Activated effector memory CD4-positive, alpha-beta T cell treated with Interleukin-2 at 50 U/mL for 16 hours (primary cell): ENCODE measurements at places on chromosomes 4 and X.

- peak; percentile 12 for DNase-seq
Measured at GRCh38 chrX:39773923-39774773, 323.6 kb downstream of the BCOR start.

GRCh38 chr4:119300101-119300978 lies 21.6 kb downstream of the FABP2 start:
- peak; percentile 87 for DNase-seq

DNA sequence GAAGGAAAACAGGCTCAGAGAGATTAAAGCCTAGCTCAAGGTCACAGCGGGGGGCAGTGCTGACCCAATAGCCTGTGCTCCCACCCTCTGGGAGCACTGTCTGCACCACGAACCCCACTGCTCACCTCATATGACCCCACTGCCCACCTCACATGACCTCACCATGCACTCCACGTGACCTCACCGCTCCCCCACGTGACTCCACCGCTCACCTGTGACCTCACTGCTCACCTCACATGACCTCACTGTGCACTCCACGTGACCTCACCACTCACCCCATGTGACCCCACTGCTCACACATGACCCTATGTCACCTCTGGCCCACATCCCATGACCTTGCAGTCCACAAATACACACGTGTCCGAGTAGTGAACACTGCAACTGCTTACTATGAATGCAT lies 55.4 kb downstream of the ACOX3 start:
- no peak for DNase-seq

DNA sequence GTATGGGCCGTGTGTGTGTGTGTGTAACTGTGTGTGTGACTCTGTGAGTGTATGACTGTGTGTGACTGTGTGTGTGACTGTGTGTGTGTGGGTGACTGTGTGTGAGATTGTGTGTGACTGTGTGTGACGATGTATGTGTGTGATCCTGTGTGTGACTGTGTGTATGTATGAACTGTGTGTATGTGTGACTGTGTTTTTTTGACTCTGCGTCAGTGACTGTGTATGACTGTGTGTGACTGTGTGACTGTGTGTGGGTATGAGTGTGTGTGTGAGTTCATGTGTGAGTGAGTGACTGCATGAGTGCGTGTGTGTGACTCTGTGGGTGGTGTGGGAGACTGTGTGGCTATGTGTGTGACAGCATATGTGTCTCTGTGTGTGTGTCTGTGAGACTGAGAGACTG lies 81.8 kb downstream of the ZNF718 start:
- DNase-seq: no peak

DNA sequence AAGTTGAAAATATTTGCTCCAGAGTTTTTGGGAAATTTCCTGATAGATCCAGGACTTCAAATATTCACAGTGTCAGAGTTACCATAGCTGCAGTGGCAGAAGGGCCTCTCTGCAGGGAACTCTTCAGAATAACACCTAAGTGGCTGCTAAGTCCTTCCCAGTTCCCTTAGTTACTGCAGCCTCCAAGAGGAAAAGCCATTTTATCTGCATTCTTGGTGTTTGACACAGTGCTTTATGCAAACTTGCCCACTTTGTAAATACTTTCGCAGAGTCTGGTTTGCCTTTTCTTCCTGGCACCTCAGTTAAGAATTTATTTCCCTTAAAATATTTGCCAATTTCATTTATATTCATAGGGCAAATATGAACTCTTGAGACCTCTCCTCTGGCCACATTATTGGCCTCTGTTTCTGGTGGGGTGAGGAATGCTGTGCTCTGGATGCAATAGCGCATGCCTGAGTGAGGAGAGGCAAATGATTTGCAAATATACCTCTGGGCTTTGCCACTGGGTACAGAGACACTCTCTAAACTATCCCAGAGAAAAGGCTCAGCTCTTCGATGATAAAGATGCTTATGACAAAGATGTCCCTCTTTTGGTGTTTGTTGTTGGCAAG lies 566.3 kb upstream of the NR3C2 start:
- no peak for DNase-seq

- no peak for DNase-seq
Measured at GRCh38 chrX:74421740-74422352, 553 bp downstream of the SLC16A2 start.

GRCh38 chr4:118398226-118399090 lies 45.7 kb upstream of the PRSS12 start:
- DNase-seq: no peak

DNA sequence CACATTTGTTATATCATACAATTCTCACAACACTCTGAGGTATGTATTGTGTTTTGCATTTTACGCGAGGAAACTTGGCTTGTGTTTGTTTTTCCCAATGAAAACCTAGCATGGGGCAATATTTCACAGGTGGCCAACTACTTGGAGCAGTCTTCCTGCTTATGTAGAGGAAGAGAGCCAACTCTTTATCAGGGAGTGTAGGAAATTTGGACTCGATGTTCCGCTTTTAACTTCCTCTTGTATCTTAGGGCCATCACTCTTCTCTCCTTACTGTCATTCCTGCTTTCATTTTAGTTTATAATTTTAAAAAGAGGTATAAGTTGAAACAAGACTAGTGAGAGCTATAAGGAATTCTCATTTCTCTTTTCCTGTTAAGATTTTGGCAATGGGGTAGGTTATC lies 107.7 kb upstream of the RPS6KA3 start:
- DNase-seq: no peak

DNA sequence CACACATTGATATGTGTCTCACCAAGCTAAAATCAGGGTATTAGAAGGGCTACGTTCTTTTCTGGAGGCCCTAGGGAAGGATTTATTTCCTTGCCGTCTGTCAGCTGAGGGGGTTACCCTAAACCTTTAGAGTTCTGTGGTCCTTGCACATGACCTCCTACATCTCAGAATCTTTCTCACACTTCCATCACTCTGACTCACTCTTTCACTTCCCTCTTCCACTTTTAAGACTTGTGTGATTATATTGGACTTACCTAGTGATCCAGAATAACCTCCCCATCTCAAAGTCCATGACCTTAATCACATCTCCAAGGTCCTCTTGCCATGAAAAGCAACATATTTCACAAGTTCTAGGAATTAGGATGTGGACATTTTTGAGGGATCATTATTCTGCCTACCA lies 53.6 kb upstream of the FUNDC1 start:
- DNase-seq: no peak

DNA sequence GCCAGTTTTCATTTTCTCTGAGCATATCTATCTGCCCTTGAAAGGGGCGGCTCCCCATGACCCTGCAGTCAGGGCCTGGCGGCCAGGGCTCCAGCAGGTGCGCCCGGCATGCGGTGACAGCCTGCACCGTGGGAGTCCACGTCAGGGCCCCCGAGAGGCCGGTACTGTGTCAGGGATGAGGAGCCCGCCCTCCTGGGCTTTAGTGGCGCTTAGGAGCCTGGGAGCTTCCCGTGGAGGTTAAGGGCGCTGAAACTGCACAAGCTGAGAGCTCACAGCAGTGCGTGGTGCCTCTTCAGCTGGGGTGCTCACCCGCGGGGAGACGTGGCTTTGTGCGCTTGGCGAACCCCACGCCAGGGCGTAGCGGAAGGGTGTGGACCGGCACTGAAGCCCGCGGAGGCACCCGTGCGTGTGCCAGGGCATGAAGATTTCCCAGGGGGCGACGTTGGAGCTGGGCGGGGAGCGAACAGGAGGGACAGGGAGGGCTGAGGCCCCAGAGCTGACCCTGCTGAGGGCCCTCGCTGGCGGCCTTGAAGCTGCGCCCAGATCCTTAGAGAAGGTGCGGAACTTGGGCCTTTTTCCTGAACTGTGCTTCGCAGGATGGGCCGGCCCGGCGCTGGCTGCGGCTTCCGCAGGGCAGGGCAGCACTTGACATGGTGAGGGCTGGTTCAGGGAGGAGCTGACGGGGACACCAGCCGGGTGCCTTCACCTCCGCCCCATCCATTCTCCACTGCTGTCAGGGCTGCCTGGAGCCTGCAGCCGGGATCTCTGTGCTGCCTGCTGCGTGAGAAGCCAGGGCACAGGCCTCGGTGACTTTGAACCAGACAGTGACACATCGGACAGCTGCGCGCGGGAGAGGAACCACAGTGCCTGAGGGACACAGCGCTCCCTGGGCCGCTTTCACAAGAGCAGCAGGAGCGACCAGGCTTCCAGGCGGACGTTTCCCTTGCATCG lies 32.9 kb downstream of the HTT-AS start:
- DNase-seq: peak; percentile 25

GRCh38 chrX:15790769-15791290 lies 546 bp downstream of the ZRSR2 start:
- DNase-seq: no peak

DNA sequence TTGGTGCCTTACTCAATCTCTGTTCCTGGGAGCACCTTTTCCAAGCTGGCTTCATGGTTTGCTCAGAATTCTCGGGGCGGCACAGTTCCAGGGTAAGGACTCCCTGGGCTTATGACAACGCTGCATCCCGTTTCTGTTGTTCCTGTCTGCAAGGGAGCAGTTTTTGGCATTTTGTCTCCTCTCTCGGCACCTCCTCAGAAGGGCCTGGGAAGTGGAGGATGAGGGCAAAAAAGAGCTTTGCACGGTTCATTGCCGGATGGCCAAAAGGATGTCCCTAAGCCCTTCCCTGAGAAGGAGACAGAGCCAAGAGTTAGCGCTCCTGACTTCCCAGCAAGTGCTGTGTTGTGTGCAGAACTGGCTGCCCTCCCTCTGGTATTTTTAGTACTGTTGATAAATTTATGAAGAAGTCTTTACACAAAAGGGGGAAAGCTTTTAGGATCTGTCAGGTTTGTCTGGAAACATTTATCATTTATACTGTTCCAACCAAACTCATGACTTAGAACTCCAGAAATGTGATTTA lies 13.4 kb downstream of the SRD5A3 start:
- no peak for DNase-seq

DNA sequence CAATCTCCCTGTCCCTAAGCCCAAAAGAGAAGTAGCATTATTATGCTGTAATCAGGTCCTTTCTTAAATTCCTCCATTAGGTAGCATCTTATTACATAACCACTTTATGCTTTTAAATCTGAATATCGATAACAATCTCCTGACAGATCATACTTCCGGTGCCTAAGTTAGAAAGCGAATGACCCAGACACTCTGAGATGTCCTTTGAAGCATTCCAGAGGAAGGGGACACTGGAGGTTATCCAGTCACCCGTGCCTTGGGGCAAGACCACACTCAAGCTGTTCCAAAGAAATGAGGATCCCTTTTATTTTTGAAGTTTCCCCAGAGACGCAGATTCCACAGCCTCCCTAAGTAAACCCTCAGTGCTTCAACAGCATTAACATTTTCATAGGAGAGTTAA lies 125.7 kb downstream of the PALLD start:
- DNase-seq: no peak

- no peak for DNase-seq
Measured at GRCh38 chrX:40496728-40497127, 84.0 kb upstream of the ATP6AP2 start.

DNA sequence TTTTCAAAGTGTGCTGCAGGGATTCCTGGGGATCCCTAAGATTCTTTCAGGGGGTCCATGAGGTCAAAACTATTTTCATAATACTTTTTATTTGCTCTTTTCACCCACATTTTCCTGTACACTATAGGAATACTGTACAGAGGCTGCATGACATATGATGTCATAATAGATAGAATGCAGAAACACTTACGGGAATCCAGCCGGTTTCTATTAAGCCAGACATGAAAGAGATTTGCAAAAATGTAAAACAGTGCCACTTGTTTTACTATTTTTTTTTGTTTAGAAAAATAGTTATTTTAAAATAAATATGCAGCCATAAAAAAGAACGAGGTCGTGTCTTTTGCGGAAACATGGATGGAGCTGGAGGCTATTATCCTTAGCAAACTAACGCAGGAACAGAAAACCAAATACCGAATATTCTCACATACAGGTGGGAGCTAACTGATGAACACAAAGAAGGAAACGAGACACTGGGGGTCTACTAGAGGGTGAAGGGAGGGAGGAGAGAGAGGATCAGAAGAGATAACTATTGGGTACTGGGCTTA lies 5.0 kb downstream of the ZFX start:
- DNase-seq: no peak

DNA sequence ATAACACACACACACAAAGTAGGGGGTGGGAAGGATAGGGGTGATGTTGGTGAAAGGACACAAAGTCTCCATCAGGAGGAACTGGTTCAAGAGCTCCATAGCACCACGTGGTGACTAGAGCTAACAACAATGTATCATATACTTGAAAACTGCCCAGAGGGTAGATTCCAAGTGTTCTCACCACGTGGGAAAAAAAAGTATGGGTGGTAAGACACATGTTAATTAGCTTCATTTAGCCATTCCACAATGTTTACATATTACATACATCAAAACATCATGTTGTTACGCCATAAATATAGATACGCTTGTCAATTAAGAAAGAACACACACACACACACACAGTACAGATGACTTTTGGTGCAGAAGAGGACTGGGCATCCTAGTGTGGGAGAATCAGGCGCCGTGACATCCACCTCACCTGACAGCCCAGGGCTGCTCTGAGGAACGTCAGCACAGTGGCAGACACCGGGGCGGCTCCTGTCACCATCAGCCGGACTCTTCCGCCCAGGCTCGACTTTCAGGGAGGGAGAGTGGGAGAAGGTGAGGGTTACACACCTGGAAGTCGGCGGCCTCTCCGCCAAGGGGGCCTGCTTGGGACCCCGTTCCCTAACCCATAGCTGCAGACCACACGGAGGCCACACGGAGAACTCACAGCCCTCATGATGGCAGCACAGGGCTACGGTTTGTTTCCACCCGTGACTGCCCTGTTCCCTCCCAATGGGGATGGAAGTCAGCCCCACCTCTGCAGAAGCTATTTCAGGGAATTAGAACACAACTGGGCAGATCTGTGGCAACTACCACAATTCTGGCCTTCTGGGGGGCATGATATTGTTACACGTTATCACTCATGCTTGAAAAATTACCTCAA lies 31.8 kb upstream of the CENPU start:
- no peak for DNase-seq

- no peak for DNase-seq
Measured at GRCh38 chrX:152992115-152992514, 1.8 kb downstream of the PNMA5 start.

GRCh38 chrX:1248331-1249061 lies 20.1 kb upstream of the CSF2RA start:
- DNase-seq: no peak

GRCh38 chr4:174080361-174080760 lies 203.1 kb downstream of the FBXO8 start:
- no peak for DNase-seq

DNA sequence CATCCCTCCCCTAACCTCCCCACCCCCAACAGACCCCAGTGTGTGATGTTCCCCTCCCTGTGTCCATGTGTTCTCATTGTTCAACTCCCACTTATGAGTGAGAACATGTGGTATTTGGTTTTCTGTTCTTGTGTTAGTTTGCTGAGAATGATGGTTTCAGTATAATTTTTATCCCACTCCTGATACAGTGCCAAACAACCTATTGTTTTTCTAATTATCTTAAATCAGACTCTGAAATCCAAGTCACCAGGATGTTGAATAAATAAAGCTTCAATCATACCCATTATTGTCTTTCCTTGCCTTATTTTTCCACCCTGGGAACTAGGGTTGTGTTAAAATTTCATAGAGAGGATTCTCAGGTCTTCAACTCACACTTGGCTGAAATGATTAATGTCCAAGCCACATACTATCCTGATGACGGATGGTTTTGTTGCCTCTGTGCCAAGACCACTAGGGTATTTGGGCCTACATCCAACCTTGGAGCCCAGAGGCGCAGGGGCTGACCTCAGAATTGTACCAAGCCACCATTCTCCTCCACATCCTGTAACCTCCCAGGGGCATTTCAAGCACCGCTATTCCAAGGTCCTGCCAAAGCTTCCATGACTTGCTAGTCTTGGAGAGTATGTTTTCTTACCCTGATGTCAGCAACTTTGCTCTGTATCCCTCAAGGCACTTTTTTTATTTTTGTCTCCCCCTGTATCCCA lies 332.4 kb downstream of the ARHGAP24 start:
- DNase-seq: no peak

GRCh38 chr4:67765401-67765800 lies 11.2 kb upstream of the GNRHR start:
- no peak for DNase-seq
